MCF 10A (cell line): ENCODE measurements at places on chromosomes 5 and 9. TPM values are rescaled to one million over a fixed set of nuclear protein-coding genes. Genes with fewer than 3 reads are reported as not detected.

Gene DOCK2
- total RNA-seq = 0.39 and 0.42 TPM in 2 replicates

- peaks cover 36% of the 10 kb centered on the region for H3K27me3 ChIP-seq
- peak; percentile 86 for DNase-seq
- H3K27ac ChIP-seq = peak within 1 kb of the TSS; percentile 96
Measured at GRCh38 chr5:177592010-177592834, at the start of gene TMED9. Gene TMED9 (plus strand): TSS chr5:177592203. CDS start chr5:177592215, 12 bp downstream.

DNA sequence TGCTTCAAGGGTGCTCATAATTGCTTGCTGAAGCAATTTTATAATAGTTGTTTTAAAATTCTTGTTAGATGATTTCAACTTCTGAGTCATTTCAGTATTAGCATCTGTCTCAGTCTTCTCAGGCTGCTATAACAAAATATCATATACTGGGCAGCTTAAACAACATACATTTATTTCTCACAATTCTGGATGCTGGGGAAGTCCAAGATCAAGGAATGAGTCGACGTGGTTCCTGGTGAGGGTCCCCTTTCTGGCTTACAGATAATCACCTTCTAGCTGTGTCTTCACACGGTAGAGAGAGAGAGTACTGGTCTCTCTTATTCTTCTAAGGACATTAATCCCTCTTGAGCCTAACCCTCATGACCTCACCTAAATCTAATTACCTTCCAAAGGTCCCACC, 160.4 kb downstream of the SIL1 start:
- no peak overlapping the region for H3K27ac ChIP-seq
- no peak overlapping the region for H3K4me3 ChIP-seq
- peaks cover 12% of the 10 kb centered on the region for H3K36me3 ChIP-seq

DNA sequence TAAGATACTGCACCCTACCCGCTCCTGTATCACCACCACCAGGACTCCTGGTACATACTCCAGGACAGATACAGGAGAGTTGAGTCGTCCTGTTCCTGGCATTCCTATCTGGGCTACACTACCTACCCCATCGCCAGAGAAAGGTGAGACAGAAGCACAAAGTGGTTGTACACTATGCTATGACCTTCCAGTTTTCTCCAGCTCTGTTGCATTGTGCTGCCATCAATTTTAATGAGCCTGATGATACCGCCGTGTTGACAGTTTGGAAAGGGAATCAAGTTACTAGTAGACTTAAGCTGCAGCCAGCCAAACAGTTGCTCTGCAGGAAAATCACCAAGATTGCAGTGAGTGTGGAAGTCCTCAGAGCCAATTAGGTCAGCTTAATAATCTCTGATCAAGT, 35.2 kb downstream of the ANP32B start:
- no peaks in the 10 kb centered on the region for H3K27me3 ChIP-seq
- no peak overlapping the region for H3K27ac ChIP-seq
- no peaks in the 10 kb centered on the region for H3K4me1 ChIP-seq
- DNase-seq = no peak

- no peak overlapping the region for H3K27ac ChIP-seq
- no peak for DNase-seq
- no peak overlapping the region for H3K4me3 ChIP-seq
- H3K27me3 ChIP-seq = peaks cover 33% of the 10 kb centered on the region
- no peaks in the 10 kb centered on the region for H3K4me1 ChIP-seq
- H3K36me3 ChIP-seq = no peaks in the 10 kb centered on the region
Measured at GRCh38 chr9:124238546-124239140, 19.1 kb upstream of the NEK6 start.

GRCh38 chr9:134501761-134502265, 139.8 kb upstream of the COL5A1 start:
- H3K36me3 ChIP-seq = peaks cover 4% of the 10 kb centered on the region
- no peak overlapping the region for H3K27ac ChIP-seq
- H3K4me1 ChIP-seq = peaks cover 5% of the 10 kb centered on the region
- DNase-seq = no peak
- H3K4me3 ChIP-seq = no peak overlapping the region

Gene DBH
- not detected in 2 replicates for total RNA-seq

GRCh38 chr9:28120626-28121025, 547.3 kb upstream of the C9orf72 start:
- no peaks in the 10 kb centered on the region for H3K27me3 ChIP-seq
- H3K27ac ChIP-seq = no peak overlapping the region
- DNase-seq = peak; percentile 4
- H3K4me3 ChIP-seq = no peak overlapping the region
- no peaks in the 10 kb centered on the region for H3K4me1 ChIP-seq

DNA sequence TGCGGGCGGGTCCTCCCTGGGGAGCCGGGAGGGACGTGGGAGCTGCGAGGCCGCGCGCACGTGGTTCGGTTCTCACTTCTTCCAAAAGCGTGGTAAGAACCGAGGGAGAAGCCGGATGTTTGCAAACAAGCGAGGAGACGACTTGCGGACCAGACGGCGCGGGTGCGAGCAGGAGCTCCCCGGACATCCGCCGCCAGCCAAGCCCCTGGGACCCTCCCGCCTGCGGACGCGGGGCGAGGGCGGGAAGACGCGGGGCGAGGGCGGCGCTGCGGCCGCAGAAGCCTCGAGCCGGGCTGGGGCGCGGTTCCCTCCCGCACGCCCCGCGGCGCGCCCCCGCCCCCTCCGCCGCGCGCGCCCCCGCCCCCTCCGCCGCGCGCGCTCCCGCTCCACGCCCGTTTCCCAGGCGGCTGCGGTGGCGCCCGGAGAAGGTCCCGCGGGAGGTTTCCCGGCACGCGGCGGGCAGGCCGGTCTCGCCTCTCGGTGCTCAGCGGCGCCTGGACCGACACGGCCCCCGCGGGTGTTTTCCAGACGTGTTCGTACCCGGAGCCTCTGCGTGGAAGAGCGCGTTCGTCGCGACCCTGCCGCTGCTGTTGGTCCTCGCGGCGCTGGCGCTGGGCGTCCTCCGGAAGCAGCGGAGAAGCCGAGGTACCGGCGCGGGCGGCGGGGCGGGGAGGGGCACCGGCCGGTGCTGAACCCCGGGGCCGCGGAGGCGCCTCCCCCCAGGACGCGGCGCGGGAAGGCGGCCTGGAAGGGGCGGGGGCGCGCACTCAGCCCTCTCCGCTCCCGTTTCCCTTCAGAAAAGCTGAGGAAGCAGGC, 12.8 kb downstream of the BTNL9 start:
- no peak for DNase-seq
- H3K27me3 ChIP-seq = peaks cover 53% of the 10 kb centered on the region
- peaks cover 9% of the 10 kb centered on the region for H3K4me1 ChIP-seq
- no peak overlapping the region for H3K4me3 ChIP-seq

GRCh38 chr9:125703662-125704061, 3.3 kb downstream of the MAPKAP1 start:
- H3K27me3 ChIP-seq = no peaks in the 10 kb centered on the region
- no peak overlapping the region for H3K4me3 ChIP-seq
- peak overlapping the region; percentile 12 for H3K27ac ChIP-seq

Gene DNAJC18
- total RNA-seq = 14.1 and 15.1 TPM in 2 replicates

Gene CTSV
- total RNA-seq = 1.9 and 2.8 TPM in 2 replicates

Gene TOMM5
- 151 and 164 TPM in 2 replicates for total RNA-seq

- H3K4me1 ChIP-seq = no peaks in the 10 kb centered on the region
- H3K27me3 ChIP-seq = peaks cover 20% of the 10 kb centered on the region
- no peak overlapping the region for H3K27ac ChIP-seq
- no peak for DNase-seq
- H3K4me3 ChIP-seq = no peak overlapping the region
Measured at GRCh38 chr9:136659861-136660784, 2.6 kb upstream of the EGFL7 start.

Gene SCGB3A2
- not detected in 2 replicates for total RNA-seq

- H3K27me3 ChIP-seq = no peaks in the 10 kb centered on the region
- DNase-seq = peak; percentile 26
- no peak overlapping the region for H3K27ac ChIP-seq
- no peak overlapping the region for H3K4me3 ChIP-seq
- no peaks in the 10 kb centered on the region for H3K4me1 ChIP-seq
Measured at GRCh38 chr9:88090151-88090581, 48.1 kb downstream of the SPATA31C2 start.

Gene SHOC1
- 0.09 and 0.15 TPM in 2 replicates for total RNA-seq

Gene PCDHB3
- total RNA-seq = 0.42 and 0.49 TPM in 2 replicates
